ENCODE measurements at places on chromosomes 11 and 22.

- no peak for DNase-seq
These were observed 1095.5 kb upstream of the CCDC90B start for GRCh38 chr11:84381666-84382065.

DNA sequence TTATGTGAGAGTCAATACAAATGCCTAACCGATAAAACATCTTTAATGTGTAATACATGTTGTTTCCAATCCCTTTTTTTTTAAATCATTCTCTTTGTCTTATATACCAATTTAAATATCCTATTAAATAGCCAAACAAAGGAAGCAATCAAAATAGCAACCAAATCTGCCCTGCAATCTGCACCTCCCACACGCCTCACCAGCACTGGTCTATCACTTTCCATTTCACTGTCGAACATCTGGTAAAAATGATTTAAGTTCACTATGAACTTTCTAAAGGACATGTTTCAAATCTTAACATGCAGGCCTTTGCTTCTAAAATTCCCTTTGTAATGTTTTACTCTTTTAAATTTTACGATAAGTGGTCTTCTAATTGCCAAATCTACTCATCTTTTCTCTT lies 1305.5 kb upstream of the TENM4 start:
- DNase-seq = no peak

GRCh38 chr11:132058211-132058772 lies 687.9 kb downstream of the NTM start:
- DNase-seq = no peak

DNA sequence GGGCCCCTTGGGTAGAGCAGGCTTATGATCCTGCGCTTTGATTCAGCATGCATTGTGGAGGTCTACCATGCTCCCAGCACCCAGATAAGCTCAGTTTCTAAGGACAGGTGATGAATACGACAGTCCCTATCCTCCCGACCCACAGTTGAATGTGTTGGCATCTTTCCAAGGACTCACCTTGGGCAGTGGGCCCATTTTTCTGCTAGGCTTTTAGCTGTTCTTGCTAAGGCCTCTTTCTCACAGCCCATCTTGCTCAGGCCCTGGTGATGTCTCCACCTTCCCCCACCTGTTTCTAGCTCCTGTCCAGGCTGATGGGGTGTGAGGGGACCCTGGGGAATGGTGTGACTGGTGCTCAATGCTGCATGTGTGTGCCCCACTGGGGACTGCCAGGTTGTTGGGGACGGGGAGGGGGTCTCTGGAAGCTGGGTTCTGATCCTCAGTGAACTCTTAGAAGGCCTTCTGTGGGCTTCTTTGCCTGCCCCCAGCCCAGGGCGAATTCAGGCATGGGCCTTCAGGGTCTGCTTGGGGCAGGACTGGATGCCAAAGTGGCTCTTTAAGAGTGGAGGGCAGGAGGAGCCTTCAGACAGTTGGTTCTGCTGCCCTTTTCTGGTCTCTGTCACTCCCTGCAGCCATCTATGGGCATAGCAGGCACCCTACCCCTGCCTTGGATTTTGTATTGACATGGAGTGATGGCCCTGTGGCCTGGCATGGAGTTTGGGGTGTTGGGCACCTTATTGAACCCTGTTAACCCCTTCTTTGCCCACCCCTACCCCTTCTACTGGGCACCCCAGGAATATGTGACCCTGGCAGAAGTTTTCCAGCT lies 33.1 kb downstream of the PHLDB1 start:
- no peak for DNase-seq

DNA sequence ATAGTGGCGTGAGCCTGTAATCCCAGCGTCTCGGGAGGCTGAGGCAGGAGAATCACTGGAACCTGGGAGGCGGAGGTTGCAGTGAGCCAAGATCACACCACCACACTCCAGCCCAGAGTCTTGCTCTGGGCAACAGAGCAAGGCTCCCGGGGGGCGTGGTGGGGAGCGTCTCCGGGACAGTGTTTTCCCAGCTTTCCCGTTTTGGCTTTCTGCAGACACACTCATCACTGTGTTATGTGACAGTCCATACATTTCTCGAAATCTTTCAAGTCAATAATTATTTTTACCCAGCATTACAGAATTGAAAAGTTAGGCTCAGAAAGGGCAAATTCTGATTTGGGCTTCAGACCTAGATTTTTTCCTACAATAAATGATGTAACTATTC lies 31.7 kb downstream of the NEAT1 start:
- DNase-seq = no peak

DNA sequence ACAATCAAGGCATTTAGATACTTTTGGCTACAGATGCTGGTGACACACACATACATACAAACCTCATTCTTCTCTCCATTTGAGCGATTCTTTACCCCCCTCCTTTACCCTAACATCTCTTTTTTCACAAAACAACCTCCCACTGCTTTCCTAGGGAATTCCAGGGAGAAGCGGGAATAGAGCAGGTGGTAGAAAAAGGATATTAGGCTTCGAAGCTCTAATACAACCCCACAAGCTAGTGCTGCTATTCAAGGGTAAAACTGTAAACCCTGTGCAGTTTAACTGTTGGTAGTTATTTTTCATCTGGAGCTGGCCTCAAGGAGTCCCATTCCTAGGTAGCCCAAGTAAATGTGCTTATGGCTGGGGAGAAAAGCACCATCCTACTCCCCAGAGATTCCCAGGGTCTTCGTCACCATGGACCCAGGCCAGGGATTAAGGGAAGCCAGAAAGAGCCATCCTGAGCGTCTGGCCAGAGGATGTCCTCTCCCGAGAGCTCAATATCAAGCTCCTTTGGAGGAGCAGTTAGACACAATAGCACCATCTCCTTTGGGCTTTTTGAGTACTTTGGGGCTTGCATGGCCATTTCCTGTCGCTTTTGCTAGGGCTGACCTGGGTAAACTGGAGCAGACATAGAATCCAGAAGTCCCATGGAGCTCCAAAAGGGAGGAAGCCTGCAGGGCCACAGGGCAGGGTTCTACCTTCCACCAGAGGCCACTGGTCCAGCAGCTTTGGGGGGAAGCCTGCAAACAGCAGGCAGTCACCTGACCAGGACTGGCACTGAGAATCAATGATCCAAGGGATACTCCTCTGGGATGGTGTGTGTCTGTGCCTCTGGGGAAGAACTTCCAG lies 3.1 kb downstream of the MAML2 start:
- no peak for DNase-seq

GRCh38 chr11:64642871-64643255 lies 51.8 kb downstream of the SLC22A12 start:
- DNase-seq = no peak
